ENCODE measurements at places on chromosomes 2 and 18.

DNA sequence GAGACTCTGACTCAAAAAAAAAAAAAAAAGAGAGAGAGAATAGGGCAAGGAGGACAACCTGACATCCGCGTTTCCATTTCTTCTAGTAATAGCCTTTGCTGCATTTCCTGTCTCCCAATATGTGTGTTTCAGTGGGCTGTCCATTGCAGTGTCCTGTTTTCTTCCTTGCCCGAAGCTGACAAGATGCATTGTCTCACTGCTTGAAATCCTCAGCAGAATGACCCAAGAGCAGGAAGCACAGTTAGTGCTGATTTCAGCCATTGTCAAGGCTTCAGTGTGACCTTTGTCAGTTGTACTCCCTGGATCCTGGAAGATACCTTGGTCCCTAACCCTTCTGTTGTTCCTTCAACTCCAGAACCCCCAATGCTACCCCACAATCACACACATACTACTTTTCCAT is 71.2 kb downstream of the SLC16A14 start:
- no peak for DNase-seq

GRCh38 chr18:50886929-50887328 is 8.0 kb downstream of the ME2 start:
- DNase-seq, result no peak

GRCh38 chr2:64461271-64462058 is 7.5 kb downstream of the LGALSL start:
- no peak for DNase-seq

GRCh38 chr18:48036641-48037421 is 106.4 kb upstream of the SMAD2 start:
- peak; percentile 40 for DNase-seq

All from nephron progenitor cell (in vitro differentiated cells).